NCI-H460 (cell line): ENCODE measurements at places on chromosomes 3 and 15. TPM values are rescaled to one million over a fixed set of nuclear protein-coding genes. Genes with fewer than 3 reads are reported as not detected.

TMEM207 gene
- not detected in 2 replicates for total RNA-seq

HAPLN3 gene
- 5.4 and 7.1 TPM in 2 replicates for total RNA-seq

DNA sequence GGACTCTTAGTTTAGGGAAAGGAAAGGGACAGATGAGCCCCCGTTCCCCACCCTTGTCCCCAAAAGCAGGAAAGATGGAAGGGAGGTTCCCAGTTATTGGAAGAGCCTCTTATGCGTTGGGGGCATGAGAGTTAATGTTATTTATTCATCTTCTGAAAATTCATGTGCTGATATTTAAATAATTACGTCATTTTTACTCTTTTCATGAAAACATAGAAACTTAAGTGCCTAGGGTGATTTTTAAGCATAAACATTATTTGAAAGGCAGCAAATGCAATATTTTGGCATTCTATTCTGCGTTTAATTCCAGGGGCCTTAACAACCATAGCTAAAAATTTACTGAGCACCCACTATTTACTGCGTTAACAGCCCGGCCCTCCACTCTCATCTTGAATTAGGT lies 48.7 kb downstream of the GABRG3 start:
- DNase-seq, result no peak

GRCh38 chr15:71461748-71462147 lies 346.5 kb downstream of the THSD4 start:
- no peak for DNase-seq

DNA sequence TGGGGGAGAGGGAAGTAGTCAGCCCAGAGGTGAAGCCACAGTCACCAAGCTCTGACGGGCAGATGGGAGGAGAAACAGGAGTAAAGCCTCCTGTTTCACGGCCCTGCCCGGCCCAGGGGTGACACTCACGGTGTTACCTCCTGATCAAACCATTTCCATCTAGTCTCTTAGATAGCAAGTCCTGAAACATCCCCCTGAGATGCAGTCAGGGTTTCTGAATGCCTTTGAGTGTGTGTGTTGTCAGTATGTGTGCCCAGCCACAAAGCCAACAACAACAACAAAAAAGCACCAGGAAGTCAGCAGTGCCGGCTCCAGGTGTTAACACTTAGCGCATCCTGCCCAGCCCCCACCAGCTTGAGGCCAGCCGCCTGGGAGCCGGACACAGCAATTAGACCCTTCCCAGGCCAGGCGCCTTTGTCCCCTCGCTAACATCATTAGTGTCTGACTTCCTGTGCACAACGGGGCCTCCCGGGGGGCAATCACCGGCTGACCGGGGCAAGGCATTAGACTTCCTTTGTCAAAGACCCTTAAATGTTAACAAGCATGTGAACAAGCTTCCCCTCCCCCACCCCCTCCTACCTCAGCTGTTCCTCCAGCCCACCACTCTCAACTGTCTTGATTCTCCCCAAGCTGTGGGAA lies 34.5 kb downstream of the IL17RD start:
- DNase-seq, result no peak
